ENCODE measurements at places on chromosomes 6 and 20.

- no peak for DNase-seq
Measured at GRCh38 chr20:50508171-50508755, 1.9 kb upstream of the PTPN1 start.

- DNase-seq = no peak
Measured at GRCh38 chr6:48032151-48032550, 78.8 kb downstream of the PTCHD4 start.

- DNase-seq = no peak
Measured at GRCh38 chr6:90131614-90132423, 164.8 kb downstream of the BACH2 start.

GRCh38 chr6:127762284-127762683, 138.6 kb downstream of the THEMIS start:
- DNase-seq = no peak

DNA sequence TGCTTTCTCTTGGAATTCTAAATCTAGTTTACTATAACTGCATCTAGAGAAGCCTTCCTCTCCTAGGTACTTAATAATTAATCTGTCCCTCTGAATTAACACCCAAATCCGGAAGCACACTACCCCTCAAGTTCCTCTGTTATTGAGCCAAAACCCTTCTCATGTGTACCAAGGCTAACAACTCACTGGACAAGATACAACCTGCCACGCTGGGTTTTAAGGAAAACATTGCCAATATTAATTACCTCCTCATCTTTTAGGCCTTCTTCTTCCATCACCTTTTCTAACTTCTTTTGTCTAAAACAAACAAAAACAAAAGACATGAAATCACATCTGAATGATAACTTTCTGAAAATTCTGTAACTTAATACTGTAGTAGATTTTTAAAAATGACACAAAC, 21.9 kb downstream of the STK38 start:
- no peak for DNase-seq
